NCI-H1105 (cell line): ENCODE measurements at places on chromosomes 2 and 18.

GRCh38 chr2:171347591-171348032, 86.2 kb downstream of the METTL8 start:
- DNase-seq: no peak

DNA sequence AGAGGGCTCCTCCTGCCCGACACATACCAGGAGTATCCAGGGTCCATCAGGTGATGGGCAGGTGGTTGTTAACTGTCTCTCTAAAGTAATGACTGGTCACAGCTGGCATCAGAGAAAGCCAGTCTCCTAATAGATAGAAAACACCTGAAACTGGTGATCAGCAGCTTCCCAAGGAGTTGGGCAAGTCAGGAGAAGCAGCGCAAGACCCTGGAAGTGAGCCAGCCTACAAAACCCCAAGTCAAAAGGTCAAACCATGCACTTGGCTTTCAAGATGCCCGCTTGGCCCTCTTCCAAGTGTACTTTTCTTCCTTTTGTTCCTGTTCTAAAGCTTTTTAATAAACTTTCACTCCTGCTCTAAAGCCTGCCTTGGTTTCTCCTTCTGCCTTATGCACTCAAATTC, 815.2 kb downstream of the DCDC2C start:
- no peak for DNase-seq

DNA sequence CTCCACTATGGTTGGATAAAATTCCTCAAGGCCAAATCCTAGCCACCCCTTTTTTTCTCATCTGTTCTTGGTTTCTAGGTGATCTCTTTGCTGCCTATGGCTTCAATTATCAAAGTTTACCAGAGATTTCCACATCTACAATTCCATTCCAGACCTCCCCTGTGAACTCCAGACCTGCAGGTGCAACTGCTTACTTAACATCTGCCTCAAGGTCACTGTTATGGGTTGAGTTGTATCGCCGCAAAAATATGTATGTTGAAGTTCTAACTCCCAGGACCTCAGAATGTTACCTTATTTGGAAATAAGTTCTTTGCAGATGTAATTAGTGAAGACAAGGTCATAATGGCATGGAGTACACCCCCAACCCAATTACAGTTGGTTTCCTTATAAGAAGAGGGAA, 60.4 kb upstream of the SOS1 start:
- DNase-seq: no peak

- DNase-seq: no peak
Observed at GRCh38 chr18:74500372-74500771, 4.2 kb downstream of the CNDP2 start.

- DNase-seq: no peak
Observed at GRCh38 chr2:19843992-19844515, 57.7 kb downstream of the TTC32 start.

- DNase-seq: no peak
Observed at GRCh38 chr2:58727981-58728656, 487.0 kb upstream of the FANCL start.

GRCh38 chr2:175815537-175815936, 186.5 kb downstream of the LNPK start:
- DNase-seq: no peak

DNA sequence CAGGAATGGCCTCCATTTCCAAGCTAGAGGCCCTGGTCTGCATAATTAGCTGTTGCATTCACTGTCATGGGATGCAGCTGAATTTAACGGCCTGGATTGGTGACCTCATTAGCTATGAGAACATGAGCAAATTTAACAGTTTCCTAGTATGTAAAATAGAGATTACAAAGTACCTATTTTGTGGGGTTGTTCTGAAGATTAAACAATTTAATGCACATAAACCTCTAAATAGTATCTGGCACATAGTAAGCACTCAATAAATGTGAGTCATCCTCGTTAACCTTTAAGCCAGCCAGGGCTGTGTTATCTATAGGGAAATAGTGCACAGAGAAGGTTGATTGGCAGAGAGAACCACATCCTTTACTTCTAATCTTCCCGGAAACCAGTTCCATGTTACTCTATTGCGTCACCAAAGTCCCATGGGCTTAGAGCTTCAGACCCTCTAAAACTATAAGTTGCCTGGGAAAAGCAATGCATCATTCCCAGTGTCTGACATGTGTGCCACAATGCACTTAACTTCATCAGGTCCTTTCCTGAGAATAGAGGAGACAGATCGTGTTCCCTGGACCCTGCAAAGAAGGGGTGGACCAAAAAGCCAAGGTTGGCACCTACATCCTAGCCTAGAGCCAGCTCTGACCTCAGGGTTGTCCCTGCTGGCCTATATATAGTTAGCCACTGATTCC, 196.5 kb downstream of the LNPK start:
- DNase-seq: no peak

- DNase-seq: no peak
Observed at GRCh38 chr18:8367217-8367988, 241.8 kb upstream of the RAB12 start.

DNA sequence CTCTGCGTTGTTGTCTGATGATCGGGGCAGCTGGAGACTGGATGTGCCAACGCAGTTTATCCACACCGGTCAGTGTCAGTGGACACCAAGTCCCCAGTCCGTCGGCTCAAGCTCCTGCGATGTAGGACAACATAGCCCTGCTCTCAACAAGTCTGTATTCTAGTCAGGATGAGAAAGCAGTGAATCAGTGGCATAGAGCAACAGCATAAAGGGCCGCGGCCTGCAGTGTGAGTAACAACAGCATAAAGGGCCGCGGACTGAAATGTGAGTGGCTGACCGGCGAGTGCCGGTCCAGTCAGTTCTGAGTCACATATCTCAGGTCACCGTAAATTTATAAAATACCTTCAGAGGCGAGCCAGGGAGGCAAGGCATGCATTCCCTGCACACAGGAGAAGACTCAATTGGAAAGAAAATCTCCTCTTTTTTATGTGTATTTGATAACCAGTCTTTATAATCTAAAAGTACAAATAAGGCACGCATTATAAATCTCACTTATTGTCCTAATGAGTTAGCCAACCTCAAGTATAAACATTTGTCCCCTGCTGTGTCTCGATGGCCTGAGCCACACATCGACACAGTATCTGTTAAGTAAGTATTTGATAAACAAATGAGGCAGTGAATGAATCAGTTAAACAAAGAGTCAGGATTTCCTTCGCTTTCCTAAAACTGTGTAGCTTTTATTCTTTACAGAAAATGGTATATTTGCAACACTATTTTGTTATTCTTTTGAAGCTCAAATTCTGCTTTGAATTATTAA, 33.8 kb upstream of the NFATC1 start:
- no peak for DNase-seq

DNA sequence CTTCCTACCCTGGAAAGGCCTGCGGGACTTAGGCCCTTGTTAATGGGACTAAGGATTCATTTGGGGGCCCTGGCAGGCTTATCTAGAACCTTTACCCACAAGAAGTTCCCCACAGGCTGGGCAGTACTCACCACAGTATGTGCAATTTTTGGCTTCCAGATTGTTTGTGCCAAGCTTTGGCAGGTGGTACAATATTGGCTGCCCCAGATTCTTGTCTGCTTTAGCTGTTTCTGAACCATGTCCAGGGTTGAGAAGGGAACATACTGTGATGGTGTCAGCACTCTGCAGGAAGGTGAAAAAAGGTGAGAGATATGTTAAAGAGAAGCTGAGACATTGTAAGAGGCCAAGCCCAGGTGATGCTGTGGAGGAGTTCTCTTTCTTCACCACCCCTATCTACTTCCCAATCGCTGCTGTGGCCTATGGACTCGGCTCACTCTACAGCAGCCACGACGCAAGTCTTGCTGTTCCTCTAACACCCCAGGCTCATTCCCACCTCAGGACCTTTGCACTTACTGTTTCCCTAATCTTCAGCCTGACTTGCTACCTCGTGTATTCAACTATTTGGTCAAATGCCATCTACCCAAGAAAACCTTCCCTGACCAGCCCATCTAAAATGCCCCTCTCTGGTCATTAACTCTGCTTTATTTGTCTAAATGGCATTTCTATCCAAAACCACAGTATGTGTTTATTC, 9.2 kb downstream of the SLC4A5 start:
- no peak for DNase-seq
